Anterior cingulate cortex (tissue), 58 donors: ENCODE measurements at places on chromosomes 2 and 18.

DNA sequence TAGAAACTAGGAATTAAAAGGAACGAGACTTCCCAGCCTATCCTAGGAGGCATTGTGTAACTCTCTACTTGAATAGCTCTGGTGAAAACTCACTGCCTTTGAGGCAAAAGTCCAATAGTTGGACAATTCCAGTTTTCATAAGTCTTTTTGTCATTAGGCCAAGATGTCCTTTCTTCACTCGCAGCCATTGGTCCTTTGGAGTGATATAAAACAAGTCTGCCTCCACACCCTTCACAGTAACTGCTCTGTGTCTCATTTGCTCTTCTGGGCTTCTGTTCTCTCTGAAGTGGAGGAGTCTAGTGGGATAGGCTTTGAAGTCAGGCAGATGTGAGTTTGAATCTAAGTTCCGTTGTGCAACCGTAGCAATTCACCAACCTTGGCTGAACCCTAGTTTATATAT, 28.2 kb downstream of the ANTXR1 start:
- DNase-seq: no peak

DNA sequence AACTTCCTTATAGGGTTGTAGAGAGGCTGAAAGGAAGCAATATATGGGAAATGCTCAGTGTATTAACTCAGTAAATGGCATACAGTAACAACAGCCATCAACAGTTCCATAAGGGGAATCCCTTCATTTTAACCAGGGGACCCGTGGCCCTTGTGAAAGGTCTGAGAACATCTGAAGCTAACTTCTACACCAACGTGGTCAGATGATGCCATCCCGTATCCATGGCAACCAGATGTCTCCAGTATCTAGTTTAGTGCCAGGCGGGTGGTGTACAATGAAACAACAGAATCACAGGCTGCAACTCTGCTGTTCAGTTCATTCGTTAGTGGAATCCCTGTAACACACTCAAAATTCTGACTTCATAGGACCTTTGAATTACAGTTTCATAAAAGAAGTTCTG, 162.3 kb downstream of the TGIF1 start:
- peak; percentile 53 for DNase-seq

DNA sequence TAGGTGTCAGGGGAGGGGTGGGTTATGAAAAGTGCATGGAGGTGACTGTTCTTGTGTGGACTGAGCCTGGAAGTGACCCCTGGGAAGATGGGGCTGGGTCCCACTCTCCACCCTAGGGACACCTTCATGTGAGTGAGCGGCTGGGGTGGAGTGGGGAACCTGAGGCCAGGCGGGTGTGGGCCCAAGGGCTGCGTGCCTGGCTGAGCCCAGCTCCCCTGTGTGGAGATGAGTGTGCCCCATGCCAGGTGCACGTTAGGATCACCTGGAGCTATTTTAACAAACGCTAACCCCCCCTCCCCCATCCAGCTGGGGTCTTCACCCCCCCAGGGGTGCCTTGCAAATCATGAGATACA, 26.5 kb downstream of the ZAP70 start:
- no peak for DNase-seq

DNA sequence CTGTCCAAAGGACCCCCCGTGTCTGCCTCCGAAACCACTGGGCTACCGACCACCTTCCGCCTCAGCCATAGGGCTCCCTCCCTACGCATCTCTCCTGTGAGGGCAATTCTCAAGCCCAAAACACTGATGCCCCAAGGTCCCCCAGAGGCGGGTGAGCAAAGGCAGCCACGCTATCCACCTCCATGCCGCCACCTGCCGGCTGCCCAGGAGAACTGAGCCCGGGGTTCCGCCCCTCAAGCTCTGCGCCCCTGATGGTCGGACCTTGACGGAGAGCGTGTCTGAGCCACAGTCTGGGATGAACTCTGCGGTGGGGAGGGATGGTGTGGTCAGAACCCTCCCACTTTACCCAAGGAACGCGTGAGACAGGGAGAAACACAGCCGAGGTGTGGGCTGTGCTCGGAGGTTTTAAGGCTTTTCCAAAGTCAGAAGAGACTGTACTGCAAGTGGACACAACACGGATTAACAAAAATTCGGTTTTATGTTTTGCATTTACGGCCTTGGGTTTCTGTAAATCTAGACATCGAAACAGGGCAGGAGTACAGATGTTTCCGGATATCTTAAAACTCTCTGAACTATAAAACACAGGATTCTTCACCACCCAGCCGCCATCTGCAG, 114.1 kb downstream of the ZNF516 start:
- DNase-seq: no peak

- DNase-seq: no peak
Observed at GRCh38 chr18:36287653-36288052, 9.9 kb upstream of the FHOD3 start.

- no peak for DNase-seq
Observed at GRCh38 chr2:102258025-102258385, 53.4 kb upstream of the IL1RL1 start.

- DNase-seq: no peak
Observed at GRCh38 chr2:190432567-190433231, 24.5 kb downstream of the MFSD6 start.

DNA sequence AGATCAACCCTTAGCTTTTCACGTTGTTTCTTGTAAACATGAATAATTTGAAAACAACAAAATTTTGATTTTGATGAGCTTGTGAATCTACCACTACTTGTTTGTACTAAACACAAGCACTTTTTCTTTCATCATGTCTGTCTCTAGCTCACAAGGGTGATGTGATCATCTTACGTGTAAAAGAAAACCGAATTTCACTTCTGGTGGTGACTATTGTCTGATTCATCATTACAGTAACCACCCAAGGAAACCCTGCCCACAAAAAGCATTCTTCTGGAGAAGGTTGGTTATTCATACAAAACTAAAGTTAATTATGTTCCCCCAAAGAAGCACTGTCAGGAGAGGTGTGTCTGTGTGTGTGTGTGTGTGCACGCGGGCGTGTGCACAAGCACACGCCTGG, 285.4 kb downstream of the ZNF516 start:
- DNase-seq: no peak

DNA sequence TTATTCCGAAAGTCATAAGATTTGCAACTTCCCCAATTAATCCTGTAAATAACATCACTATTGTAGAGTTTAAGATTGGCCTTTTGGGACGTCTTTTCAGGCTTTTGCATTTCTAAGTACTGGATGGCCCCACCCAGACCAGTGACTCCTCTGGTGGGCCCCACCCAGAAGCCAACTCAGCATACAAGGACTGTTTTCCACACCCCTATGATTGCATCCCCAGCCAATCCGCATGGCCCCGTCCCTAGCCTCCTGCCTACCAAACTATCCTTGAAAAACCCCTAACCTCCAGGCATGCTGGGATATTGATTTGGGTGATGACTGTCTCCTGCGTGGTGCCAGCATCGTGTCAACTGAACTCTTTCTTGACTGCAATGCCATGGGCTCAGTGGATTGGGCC, 24.5 kb upstream of the TGIF1 start:
- no peak for DNase-seq

DNA sequence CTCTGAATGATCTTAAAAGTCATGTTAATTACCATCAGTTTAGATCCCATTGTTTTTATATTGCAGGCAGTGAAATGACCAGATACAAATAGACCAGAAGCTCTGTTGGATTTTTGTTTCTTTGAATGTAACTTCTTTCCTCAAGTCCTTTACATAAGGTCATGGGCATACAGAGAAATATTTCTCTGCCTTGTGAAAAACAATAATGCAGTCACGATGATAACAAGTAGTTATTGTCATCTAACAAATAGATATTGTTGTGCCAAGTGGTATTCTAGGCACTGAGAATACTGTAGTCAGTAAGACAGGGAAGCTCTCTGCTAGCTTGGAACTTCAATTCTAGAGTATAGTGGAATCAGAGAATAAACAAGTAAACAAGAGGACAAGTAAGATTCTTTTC, 94.7 kb upstream of the BARD1 start:
- DNase-seq: no peak

DNA sequence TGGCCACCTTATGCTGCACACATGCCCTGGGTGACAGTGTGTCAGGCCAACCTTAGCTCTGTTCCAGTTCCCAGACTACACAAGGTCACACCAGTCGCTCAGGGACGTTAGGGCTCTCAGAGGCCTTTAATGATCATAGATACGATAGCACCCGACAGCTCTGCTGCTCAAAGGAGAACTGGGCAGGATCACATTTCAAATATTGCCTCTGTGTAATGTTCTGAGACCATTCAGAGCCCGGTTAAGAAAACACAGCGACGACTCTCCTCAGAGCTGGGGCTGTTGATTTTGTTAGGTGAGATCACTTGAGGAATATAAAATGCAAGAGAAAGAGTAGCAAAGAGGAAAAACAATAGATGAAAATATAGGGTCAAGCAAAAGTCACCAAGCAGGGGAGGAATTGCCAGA, 166.6 kb upstream of the TANK start:
- DNase-seq: no peak

GRCh38 chr2:104254017-104254416, 599.9 kb upstream of the POU3F3 start:
- no peak for DNase-seq

- no peak for DNase-seq
Observed at GRCh38 chr18:48732767-48733424, 194.1 kb downstream of the CTIF start.

DNA sequence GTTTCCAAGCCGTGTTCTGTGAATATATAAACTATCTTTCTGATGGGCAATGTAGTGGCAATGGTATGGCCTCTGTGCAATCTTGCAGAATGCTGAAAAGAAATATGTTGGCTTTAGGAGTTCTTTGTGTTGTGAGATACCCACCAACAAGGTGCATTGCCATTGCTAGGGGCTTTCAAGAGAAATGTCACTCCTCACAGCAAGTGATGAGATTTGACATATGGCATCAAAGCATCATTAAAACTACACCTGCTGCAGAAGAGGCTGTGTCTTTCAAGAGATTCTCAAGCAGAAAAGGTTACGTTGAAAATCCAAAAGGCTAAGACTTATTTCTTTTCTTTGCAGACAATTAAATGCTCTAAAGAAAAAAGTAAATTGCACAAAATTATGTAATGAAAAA, 1110.8 kb downstream of the CBLN2 start:
- no peak for DNase-seq

GRCh38 chr2:9388950-9389911, 34.1 kb downstream of the ITGB1BP1 start:
- no peak for DNase-seq

DNA sequence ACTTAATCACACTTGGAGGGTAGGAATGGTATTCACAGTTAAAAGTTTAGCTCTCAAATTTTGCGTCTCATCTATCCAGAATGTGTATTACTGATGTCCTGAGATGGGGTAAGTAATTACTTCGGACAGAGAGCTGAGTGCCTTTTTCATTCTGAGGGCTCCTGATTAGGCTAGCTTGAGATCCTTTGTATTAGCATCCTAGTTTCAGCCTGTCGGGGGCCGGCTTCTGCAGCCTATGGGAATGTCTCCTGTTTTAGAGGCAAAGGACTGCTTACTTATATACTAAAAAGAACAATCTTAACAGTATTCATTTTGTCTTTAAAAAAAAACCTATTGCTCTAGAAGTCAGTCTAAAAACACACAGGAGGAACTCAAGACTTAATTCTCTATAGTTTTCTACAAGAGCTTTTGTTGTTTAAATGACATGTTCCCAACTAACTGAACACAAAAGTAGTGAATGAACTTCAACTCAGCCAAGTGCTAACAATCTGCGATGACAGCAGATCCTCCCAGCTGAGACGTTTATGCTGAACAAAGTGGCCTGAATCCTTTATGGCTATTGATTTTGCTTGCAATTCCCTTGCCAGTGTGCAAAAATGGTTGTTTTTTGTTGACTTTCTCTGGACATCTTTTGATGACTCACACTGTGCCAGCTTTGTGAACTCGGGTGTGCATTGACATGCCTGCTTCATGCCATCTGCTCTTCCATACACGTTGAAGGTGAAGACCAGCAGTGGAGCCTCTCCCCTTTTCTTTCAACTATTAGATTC, 118.7 kb downstream of the LYPD6B start:
- no peak for DNase-seq

- DNase-seq: no peak
Observed at GRCh38 chr2:27925766-27926472, 35.4 kb downstream of the BABAM2 start.

DNA sequence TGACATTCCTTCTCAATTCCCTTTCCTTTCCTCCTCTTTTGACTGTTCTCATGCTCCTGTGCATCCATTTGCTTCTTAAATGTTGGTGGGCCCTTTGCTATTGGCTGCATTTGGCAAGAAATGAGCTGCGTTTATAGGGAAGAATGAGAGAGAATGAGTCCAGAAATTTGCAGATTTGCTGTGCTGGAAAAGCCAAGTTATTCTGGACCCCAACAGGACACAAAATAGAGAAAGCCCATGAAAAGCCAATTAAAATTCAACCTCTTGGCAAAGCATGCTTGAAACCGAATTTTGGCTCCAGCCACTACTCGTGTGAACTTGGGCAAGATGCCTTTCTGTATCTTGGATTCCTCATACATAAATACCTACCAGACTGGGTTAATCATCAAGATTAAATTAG, 1.3 kb upstream of the SCLY start:
- DNase-seq: no peak

DNA sequence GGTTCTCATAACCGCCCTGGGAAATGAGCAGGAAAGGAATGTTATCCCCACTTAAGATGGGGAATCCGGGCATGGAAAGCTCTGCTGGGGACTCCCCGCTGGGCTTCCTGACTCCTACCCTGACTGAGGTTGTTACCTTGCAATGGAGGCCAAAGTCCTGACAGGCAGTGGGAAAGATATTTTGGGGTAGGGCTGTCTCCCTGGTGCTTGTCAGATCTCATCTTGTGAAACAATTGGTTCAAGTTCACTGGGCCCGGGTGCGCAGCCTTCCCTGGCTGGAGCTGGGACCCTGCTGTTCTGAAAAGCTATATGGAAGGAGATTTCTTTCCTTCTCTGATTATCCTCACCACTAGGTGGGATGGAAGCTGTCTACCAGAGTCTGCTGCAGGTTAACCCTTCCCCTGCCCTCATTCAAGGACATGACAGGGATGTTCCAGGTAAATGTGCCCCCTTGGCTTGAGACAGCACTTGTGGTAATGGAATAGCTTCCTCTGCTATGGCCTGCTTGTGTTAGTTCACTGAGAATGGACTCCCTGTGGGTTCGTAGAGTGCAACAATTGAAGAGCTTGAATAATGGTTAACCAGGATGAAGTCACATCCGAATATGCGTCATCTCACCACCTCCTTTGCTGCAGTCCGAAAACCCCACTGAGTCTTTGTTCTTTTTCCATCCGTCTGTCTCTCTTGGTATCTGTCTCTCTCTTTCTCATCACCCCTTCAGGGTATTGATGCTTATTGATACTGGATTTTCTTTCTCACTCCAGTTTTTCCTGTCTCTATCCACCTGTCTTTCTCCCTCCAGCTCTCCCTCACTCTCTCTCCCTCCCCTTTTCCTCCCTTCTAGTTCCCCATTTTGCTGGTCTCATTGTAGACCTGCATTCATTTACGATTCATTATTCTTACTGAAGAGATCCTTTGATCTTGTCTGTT, 67.8 kb upstream of the EPAS1 start:
- DNase-seq: no peak
